ENCODE measurements at places on chromosomes 2 and 18.

GRCh38 chr2:217833439-217833838 lies 169.4 kb downstream of the TNS1 start:
- no peak for DNase-seq

DNA sequence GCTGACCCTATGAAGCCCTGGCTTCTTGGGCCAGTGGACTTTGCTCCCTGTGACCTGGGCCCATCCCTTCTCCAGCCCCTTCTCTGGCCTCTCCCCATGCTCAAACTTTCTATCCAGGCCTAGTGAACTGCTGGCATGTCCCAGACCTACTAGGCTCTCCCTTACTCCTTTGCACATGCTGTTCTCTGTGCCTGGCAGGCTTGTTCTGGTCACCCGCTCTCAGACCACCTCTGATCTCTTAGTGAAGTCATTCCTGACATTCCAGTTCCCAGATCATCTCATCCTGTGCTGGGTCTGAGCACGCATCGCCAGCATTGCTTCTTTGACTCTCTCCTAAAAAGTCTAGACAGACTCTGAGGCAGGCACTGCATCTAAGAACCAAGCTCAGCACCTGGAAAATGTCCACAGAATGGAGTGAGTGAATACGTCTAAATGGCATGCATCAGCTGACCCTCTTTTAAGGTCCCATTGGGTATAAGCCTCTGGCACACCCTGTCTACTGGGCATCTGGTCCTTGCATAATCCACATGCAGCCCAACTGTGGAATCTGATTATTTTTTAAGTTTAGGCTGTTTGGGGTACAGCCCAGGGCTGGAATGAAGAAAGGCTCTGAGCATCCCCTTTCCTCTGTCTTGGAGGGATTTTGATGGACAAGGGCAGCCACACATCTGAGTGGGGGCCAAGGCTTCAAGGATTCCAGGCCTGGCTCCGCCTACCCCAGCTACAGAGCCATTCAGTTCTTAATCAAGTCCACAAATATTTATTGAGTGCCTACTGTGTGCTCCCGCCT lies 130.6 kb upstream of the HAAO start:
- DNase-seq: no peak

DNA sequence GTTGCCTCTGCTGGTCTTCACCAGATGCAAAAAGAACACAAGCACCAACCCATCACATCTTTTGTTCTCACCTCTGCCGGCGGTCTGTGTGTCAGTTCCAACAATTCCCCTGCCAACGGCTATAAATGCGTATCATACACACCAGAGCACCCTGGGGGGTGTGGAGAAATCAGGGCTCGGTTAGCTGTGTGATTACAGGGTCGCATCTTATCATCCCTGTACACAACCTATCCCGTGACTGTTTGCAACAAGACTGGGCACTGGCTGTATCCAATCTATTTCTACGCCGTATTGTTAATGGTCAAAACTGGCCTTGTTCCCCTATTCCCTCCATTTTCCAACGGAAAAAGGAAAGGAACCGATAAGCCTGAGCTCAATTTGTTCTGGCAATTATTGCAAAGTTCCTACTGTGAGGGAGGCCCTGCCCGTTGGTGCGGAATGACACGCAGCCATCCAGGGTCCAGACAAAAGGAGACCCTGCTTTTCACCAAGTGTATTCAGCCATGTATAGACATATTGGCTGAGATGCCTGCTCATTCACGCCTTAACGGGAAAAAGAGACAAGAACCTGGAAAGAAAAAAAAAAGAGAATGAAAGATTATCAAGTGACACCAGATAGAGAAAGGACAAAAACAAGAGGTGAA lies 136.9 kb downstream of the CDH20 start:
- DNase-seq: no peak

DNA sequence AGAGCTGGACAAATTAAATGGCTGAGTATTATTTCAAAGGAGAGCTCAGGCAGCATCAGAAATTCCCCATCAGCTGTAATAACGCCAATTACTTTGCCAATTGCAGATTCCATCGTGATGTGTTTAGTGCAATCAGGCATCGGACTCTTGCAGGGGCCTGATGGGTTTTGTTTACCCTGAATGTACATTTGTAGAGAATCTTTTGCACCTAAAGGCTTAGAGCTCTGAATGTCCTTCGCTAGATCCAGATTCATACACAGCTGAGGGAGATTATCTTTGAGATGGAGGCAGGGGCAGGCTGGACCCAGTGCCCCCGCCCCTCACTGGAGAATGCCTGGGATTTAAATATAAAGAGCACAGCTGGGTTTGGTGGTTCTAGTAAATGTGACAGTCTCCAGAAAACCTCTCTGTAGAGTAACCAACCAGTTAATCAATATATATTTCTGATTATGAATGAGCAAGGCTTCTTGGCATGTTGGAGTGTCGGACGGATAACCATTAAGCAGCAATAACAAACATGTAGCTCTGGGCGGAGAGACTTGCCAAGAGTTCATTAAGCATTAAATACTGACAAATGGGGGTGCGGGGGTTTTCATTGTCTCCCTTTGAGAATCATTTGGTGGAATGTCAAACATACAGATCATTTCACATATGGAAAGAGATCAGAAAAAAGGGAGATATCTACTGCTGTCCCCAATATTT lies 200.9 kb downstream of the SETBP1 start:
- DNase-seq: no peak

GRCh38 chr18:29840089-29840488 lies 1202.5 kb downstream of the DSC3 start:
- no peak for DNase-seq

GRCh38 chr2:126792993-126793392 lies 105.7 kb upstream of the TEX51 start:
- no peak for DNase-seq

DNA sequence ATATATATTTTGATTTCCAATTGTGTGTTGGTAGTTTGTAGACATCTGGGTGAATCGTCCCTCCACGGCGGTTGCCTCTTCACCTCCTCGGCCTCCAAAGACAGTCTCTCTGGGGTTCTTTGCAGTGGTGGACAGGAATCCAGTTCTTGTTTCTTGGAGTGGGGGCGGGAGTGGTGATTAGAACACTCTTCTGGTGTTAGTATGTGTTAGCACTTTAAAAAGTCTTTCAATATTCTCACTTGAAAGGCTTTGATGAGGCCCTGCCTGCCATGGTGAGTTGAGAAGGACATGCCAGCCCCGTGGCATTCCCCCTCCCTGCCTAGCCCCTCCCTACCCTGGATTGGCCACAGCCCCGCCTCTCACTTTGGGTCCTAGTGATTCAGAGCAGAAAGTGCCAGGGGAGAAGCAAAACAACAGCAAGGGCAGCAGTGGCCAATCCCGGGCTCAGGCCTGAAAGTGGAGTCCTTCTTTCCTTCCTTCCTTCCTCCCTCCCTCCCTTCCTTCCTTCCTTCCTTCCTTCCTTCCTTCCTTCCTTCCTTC lies 316.8 kb upstream of the HS6ST1 start:
- DNase-seq: no peak

GRCh38 chr2:85247610-85248009 lies 80.2 kb downstream of the TGOLN2 start:
- DNase-seq: no peak

DNA sequence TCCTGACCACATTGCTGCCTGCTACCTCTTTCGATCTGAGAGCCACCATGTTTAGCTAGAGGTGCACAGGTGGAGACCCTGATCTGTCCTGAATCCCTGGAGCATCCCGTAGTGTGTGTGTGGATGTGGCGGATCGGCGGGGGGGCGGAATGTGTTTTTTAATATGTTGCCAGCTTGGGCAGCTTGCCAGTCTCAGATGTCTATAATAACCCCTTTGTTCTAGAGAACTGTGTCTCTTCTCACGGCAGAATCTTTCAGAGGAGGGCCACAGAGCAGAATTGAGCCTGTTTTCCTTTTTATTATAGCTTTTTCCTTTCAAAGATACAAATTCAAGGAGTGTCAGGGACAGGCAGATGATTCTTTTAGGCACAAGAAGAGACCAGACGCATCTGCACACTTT lies 934.1 kb upstream of the KLHL29 start:
- no peak for DNase-seq

- no peak for DNase-seq
Measured at GRCh38 chr18:60017371-60017770, 117.6 kb downstream of the PMAIP1 start.

- DNase-seq: no peak
Measured at GRCh38 chr2:43325107-43325811, 98.9 kb upstream of the ZFP36L2 start.

- DNase-seq: no peak
Measured at GRCh38 chr2:226620176-226620575, 179.4 kb downstream of the IRS1 start.

DNA sequence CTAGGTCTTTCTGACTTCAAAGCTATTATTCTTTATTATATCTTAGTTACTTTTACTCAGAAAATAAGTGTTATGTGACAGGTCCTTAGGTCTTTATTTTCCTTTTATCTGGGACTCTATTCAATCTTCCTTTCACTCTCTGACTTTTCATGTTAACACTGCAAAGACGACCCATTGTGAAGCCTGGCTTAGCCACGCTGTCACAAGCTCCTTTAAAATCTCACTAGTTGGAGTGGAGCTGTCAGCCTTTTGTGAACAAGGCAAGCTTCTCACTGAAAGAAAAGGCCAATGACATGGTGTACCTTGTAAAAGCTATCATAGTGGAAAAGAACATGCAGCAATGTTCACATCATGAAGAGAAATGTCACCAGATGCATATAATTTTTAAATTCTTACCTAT lies 1130.7 kb upstream of the FAM98A start:
- DNase-seq: no peak

DNA sequence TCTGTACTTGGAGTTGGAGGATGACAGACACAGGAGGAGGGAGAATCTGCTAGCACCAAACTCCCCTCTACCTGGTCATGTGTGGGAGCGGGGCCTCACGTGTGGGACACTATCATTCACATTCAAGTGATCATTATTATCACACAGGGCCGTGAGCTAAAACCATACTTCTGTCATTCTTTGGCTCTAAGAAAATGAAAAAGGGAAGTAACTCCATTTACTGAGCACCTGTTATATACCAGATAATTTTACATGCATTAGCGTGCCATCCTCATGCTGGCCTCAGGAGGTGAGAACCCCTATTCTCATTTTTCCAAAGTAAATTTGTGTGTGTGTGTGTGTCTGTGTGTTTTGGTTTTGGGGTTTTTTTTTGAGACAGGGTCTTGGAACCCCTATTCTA lies 150.1 kb downstream of the GLI2 start:
- DNase-seq: no peak

DNA sequence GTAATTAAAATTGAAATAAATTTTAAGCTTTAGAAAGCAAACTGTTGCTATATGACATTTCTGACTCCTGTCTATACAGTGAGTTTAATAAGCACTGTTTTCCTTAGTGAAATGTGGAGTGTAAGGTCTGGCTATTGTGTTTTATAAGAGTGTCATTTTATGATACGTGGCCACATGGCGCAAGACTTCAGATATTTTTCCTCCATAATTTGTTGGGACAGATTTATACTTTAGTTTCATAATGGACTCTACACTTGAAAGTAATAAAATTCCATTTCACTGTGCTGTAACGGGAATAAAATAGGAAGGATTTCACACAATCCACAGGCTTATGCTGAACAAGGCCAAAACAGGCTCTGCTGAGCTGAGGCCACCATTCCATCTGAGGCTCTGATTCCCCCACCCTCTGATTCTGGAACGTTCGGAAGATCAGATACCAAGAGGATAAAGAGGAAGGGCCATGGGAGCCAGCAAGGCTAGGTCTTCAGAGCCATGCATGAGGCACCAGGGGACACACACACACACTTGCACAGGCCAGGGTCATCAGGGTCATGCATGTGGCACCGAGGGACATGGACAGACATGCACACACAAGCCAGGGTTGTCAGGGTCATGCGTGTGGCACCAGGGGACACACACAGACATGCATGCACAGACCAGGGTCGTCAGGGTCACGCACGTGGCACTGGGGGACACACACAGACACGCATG lies 35.6 kb downstream of the HDAC4 start:
- no peak for DNase-seq

DNA sequence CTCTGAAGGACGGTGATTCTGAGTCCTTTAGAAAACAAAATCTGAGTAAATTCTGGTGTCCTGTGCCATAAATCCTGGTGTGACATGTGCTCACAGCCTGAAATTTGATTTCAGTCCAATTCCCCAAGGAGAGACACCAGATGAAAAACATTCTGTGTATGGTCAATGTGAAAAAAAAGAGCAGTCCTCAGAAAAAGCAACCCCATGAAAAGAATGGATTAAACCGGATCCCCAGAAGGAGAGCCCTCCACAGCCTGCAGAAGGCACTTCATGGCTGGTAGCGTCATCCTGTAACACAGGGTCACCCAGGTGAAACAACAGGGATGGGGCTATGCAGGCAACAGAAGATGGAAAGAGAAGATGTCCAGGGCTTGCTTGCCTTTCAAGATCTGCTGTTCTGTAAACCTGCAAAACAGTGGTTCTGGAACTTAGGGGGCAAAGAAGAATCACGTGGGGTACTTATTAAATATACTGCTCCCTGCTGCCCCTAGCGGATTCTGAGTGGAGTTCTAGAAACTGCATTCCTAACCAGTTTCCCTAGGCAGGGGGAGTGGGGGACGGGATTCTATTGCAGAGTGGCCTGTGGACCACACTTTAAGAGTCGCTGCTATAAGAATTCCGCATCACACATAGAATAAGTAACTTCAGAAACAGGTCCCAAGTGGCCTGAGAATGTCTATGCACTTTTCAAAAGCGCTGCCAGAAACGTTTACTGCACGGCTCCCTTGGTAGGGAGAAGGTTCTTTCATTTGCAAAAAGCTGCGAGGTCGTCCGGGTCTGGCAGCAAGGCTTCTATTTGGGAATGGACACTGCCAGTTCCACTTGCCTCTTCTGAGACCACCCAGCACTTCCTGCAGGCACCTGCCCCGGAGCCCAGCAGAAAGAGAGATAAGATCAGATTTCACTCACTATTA lies 118.9 kb upstream of the ARL5A start:
- DNase-seq: peak; percentile 2

DNA sequence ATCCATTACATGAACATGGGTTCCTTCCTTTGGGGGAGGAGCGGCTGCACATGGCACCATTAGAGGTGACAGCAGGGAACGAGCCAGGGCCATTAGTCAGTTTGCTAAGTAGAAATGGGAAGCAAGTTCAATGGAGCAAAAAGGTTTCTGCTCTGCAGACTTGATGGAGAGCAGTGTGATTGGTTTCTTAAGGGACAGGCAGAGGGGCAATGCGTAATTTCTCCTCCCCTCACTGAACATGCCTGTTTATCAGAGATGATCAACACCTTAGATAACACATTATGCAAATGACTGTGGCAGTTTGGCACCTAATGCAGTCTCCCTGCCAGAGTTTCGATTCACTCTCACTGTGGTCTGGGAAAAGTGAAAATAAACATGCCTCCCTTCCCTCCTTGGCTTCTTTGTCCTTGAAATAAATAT lies 414.5 kb downstream of the STK39 start:
- no peak for DNase-seq

DNA sequence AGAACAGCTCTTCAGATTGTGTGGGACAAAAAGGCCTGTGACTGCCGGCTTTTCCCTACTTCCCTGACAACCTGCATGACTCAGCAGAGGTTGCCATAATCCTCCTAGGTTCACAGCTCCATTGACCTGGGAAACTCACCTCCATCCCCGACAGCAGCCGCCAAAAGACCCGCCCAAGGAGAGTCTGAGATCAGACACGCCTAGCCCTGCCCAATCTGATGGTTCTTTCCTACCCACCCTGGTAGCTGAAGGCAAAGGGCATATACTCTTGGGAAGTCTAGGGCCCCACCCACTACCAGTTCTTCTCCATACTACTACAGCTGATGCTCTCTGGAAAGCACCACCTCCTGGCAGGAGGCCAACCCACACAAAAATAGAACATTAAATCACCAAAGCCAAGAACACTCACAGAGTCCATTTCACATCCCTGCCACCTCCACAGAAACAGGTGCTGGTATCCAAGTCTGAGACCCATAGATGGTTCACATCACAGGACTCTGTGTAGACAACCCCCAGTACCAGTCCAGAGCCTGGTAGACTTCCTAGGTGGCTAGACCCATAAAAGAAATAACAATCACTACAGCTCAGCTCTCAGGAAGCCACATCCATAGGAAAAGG lies 140.6 kb downstream of the NETO1 start:
- DNase-seq: no peak

All from stimulated activated CD4-positive, alpha-beta T cell treated with anti-CD3 and anti-CD28 coated beads, Interleukin-4, amount 100 ng/mL, for 4 hours (primary cell).